ENCODE measurements at places on chromosomes 5 and 9.

GRCh38 chr5:8399471-8399870, 530.5 kb downstream of the MTRR start:
- no peak for DNase-seq

- no peak for DNase-seq
Observed at GRCh38 chr9:124594225-124594624, 87.0 kb upstream of the NR5A1 start.

DNA sequence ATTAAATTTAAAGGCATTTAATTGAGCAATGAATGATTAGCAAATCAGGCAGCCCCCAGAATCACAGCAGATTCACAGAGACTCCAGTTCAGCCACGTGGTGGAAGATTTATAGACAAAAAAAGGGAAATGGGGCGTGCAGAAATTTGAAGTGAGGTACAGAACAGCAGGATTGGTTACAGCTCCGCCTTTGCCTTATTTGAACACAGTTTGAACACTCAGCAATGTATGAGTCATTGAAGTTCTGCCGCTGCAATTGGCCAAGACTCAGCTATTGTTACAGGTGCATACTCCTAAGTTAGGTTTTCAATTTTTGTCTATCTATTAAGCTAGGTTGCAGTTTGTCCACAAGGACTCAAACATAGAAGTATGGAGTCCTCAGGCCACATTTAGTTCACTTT, 157.7 kb upstream of the SLC12A2 start:
- no peak for DNase-seq

DNA sequence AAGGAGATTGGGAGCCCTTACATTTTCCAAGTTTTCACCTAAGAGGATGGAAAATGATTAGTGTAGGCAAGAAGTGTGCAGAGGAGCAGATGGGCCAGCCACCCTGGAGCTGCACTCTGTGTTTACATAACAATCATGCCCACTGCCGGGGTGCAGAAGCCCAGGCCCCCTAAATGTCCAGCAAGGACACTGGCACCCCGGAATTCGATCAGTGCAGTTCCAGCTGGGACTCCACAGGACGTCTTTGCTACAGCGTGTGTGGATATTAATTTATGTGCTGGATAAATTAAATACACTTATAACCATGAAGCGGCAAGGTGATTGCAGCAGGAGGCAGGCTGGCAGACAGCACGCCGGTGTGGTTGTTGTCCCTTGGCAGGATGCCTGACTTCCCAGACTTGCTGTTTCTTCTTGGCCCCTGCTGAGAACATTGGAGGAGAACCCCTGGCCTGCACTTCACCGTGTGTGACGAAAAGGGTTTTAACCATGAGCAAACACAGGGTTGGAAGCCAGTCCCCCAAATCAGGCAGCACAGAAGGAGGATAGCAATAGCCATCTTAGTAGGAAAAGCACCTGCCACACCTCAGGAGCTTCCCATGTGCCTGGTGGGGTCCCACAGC, 73.7 kb downstream of the GADD45G start:
- no peak for DNase-seq

DNA sequence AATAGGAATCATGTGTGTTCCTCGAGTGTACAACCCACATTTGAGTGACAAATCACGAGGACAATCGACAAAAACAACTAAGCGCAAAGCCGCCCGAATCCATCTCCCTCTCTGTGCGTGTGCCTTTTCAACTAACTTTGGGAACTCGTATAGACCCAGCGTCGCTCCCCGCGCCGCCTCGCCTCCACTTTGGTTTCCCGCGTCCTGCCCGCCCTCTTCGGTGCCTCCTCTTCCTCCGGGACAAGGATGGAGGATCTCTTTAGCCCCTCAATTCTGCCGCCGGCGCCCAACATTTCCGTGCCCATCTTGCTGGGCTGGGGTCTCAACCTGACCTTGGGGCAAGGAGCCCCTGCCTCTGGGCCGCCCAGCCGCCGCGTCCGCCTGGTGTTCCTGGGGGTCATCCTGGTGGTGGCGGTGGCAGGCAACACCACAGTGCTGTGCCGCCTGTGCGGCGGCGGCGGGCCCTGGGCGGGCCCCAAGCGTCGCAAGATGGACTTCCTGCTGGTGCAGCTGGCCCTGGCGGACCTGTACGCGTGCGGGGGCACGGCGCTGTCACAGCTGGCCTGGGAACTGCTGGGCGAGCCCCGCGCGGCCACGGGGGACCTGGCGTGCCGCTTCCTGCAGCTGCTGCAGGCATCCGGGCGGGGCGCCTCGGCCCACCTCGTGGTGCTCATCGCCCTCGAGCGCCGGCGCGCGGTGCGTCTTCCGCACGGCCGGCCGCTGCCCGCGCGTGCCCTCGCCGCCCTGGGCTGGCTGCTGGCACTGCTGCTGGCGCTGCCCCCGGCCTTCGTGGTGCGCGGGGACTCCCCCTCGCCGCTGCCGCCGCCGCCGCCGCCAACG, at the start of gene GPR150:
GPR150 (plus strand) TSS at position 58 of the 840 bp plus-strand sequence; CDS start at position 247, 189 bp downstream.
- peak; percentile 58 for DNase-seq

DNA sequence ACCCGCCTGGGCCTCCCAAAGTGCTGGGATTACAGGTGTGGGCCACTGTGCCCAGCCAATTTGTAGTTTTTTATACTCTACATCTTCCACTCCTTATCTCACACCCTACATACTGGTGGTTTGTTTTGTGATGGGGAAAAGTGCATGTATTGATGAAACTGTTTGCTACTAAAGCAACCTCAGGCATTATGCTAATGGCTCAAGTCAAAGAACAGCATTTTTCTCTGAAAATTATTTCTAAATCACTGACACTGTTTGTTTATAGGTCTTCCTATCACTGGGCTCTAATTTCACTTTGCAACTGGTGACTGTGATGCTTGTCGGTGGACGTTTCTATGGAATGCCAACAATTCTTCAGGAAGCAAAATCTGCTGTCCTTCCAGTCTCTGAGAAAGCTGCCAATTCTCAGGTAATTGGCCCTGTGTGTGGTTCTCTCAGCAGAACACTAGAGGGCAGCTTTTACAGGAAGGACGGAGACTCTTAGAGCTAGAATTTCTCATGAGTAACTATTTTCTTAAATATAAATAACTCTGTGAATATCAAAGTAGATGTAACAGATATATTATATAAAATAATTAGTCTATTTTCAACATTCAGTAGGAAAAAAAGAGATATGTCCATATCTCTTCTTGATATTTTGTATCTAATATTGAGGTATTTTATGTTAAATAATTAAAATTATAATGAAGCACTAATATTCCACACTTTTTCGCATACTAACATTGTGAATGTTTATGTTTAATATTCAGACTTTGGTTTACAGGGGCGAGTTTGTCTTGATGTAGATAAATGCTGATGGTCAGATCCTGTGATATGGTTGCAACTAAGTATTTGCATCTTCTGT, 244.1 kb downstream of the ADGRV1 start:
- no peak for DNase-seq

GRCh38 chr9:136334541-136334940, 7.2 kb downstream of the GPSM1 start:
- DNase-seq: no peak

GRCh38 chr5:112612663-112613062, 125.0 kb upstream of the APC start:
- DNase-seq: no peak

DNA sequence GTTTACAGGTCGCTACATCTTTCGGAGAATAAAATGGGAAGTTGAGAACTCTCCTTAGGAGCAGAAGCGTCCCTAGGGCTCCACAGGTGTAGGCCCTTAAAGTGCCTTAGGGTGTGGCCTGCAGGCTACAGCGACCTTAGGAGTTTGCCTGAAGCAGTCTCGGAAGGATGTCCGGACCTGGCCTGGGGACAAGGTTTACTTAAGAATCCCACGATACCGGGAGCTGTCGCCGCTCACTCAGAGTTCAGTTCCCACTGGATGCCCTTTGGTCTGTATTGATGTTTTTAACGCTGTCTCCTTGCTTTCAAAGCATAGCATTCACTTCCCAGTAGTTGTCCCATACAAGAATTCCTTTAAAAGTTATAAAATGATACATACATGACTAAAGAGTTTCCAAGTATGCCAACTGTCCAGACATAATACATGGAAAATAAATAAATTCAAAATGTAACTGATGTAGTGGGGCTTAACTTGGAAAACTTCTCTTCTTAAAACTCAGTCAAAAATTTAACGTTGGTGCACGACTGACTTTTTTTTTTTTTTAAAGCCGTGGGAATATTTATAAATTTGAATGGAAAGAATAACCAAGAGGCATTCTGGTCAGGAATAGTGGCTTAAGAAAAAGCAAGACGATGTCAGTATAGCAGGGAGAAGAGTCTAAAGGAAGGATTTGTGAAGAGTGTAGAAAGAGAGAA, 848 bp downstream of the RAD50 start:
- DNase-seq: peak; percentile 16

GRCh38 chr9:91036356-91036755, 234.7 kb downstream of the SYK start:
- no peak for DNase-seq

- no peak for DNase-seq
Observed at GRCh38 chr5:136802383-136802782, 437.0 kb upstream of the TRPC7 start.

DNA sequence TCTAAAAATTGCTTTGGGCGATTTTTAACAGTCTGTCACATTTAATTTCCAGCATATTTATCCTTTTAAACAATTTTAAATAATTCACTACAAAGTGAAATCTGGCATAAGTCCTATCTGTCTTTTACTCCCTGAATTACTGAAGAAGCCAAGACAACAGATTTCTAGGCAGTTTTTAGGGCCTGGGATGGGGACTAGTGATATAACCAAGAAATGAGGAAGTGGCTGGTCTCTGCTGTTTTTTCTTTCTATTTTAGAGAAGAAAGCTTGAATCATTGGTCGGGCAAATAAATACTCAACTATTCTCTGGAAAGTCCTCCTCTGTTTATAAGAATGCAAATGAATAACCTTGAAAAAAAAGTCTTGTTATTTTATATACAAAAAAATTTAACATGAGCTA, 79.7 kb upstream of the SSBP2 start:
- no peak for DNase-seq

Data from stimulated activated CD4-positive, alpha-beta T cell treated with anti-CD3 and anti-CD28 coated beads, Interleukin-2, amount 100 ng/mL, for 48 hours (primary cell).